ENCODE measurements at places on chromosomes 3 and 15. TPM values are rescaled to one million over a fixed set of nuclear protein-coding genes. Genes with fewer than 3 reads are reported as not detected.

Gene RGMA
- 16.9 TPM for total RNA-seq

Gene MUSTN1
- 32.7 TPM for total RNA-seq

Gene CX3CR1
- total RNA-seq = 0.82 TPM

DNA sequence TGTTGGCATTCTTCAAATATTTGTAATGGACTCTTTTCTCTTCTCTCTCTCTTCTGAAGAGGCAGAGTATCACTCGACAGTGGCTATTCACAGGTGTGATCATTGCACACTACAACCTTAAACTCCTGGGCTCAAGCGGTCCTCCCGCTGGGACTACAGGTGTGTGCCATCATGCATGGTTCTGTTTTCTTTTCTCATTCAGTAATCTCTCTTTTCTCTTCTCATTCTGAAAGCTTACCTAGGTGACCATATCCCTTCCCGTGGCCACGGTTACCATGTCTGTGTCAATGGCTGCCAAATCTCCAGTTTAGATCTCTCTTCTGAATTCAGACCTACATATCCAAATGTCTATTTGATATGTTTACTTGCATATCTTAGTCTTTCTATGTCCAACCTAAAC lies 96.3 kb downstream of the SOX2 start:
- DNase-seq = no peak

Gene BSN
- 0.55 TPM for total RNA-seq

Gene TMEM108
- 2.4 TPM for total RNA-seq

DNA sequence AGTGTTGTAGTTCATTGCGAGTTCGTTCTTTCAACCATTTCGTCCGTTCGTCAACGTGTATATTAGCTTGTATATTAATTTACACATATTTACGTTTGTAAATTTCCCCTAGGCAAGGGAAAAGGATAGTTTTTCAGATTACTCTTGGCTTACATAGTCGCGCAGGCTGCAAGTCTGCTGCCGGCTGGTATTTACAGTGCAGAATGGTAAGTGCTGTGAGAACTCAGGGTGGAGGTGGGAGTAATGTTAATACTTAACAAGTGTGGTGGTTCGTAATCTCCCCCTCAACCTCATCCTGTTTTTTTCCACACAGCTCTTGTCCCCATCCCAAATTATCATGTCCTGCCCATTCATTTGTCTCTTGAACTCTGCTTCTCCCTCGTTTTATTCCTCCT lies 766 bp downstream of the FAM98B start:
- no peak for DNase-seq

DNA sequence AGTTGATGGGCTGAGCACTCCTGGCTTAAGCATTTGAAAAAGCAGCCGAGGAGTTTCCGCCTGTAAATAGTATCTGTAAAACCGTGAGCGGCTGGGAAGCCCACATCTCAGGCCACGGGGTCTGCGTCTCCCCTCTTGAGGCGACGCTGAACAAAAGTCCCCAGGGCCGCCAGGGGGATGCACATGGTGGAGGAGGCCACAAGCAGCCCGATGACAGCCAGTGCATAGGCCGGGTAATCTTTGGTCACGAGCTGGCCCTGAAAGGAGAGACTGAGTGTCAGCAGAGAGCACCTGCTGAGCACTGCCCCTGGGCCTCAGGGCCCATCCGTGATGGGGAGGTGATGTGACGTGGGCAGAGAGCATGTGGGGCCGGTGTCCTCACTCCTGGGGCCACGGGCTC lies 37.5 kb downstream of the SLC6A20 start:
- no peak for DNase-seq

GRCh38 chr3:128317101-128317697 lies 149.5 kb downstream of the DNAJB8 start:
- DNase-seq = no peak

DNA sequence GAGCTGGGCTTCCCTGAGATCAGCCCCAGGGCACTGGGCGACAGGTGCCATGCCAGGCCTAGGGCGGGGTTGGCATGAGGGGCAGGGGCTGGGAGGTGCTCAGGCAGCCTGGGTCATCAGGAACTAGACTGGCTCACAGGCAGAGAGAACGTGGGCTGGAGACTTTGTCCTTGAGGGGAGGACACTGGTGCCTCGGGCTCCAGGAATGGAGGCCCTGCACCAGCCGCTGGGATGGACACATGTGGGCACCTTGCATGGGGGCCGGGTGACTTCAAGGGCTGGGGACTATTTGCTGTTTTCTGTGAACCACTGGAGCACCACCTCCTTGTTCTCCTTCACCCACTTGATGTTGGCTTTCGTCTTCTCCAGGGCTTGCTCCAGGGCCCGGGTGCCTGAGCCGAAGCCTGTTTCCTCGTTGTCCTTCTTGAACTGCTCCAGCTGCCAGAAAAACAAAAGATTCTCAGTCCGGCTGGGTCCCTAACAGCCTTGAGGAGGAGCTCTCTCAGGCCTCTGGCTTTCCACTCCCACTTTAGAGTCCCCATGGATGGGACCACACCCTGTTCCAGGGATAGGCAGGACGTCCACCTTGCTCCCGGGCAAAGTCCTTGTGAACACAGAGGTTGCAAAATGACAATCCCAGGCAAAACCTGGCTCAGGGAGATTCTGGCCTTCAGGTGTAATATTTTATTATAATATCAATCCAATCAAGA lies 9.1 kb downstream of the MESP2 start:
- DNase-seq = no peak

- DNase-seq = no peak
Observed at GRCh38 chr15:63190769-63191649, 1.6 kb downstream of the RAB8B start.

Gene MYO5A
- 6.5 TPM for total RNA-seq

GRCh38 chr3:193787496-193787870 lies 194.5 kb downstream of the OPA1 start:
- no peak for DNase-seq

DNA sequence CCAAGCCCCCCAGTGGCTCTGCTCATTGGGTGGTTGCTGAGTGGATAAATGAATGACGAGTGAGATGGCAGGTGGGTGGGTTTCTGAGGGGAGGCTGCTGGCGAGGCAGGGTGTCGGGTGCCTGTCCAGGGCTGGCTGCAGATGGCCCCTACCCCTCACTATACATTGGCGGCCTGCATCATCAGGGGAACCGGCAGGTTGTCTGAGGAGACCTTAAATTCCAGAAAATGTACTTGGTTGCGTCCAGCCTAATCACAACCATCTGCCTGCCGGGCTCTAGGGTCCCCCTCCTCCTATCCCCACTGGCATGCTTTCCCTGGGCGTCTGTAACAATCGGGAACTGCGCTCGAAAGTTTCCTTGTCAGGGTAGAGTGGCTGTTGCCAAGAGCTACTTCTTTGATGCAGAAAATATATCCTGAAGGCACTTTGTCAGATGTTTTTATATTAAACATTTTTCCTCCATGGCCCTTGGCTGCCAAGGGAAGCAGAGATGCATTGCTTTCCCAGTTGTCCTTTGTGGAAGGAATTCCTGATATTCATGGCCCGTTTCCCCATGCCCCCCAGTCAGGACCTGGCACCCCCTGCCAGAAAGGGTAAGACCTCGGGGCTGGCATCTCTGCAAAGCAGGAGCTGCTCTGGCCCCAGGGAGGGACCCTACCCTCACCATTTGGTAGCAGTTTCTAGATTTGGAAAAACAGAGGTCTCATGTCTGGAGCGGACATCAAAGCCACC lies 22.9 kb downstream of the SMAD6 start:
- DNase-seq = no peak

- DNase-seq = no peak
Observed at GRCh38 chr3:104933972-104934371, 432.7 kb upstream of the ALCAM start.

DNA sequence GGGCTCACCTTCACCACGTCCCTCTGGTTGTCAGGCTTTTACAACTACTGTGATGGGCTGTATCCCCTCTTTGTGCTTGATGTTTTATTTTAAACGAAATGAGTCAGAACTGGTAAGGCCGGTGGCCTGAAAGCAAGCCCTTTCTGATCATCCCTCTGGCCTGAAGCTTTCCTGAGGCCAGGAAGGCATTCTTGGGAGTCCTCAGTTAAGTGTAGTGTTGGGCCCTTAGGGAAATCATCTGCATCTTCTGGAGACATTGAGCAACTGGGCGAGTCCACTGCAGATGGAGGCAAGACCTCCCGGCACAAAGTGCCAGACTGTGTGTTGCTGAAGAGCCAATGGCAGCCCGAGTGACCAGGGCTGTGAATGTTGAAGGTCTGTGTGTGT lies 33.0 kb upstream of the AMOTL2 start:
- DNase-seq = no peak

- DNase-seq = no peak
Observed at GRCh38 chr3:54047568-54047967, 74.8 kb upstream of the CACNA2D3 start.

GRCh38 chr3:55698831-55699230 lies 211.7 kb upstream of the WNT5A start:
- DNase-seq = no peak
